ENCODE measurements at places on chromosomes 7 and 10.

GRCh38 chr7:141272417-141272816 lies 198.6 kb downstream of the TMEM178B start:
- no peak for DNase-seq

DNA sequence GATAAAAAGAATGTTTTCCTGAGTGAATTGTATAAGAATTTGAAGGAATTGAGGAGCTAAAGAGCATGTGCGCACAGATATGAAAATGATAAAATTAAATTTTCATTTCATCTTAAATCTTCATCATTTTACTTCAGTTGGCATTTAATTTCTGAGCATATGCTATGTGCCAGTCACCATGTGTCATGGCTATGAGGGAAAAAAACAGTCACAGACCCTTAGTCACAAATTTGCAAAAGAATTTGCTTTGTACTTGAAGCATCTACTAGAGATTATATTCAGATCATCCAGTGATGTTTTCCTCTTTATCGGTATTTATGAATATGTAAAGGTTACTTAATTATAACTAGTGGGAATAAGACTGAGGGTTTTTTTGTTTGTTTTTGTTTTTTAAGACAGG lies 29.8 kb downstream of the VCL start:
- DNase-seq = no peak

GRCh38 chr7:29377718-29378117 lies 183.1 kb downstream of the CHN2 start:
- no peak for DNase-seq

GRCh38 chr7:7911369-7912123 lies 57.0 kb upstream of the GLCCI1 start:
- DNase-seq = no peak

- DNase-seq = no peak
Observed at GRCh38 chr7:2687338-2687869, 598 bp upstream of the AMZ1 start.

GRCh38 chr10:28924717-28925116 lies 247.4 kb downstream of the BAMBI start:
- DNase-seq = no peak

DNA sequence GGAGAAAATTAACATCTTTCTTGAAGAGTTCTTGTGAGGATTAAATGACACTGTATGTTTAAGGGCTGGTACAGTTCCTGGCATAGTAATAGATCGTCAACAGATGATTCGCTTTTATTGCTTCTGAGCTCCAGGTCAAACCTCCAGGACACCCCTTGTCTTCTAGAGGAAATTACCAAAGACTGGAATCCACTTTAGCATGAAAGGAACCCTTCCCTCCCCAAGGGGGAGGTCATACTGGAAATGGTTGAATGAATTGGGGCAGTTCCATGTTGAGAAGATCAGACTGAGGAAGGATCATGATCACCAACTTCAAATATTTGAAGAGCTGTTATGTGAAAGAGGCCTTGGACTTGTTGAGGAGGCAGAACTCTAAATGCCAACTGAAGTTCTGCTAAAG lies 8.9 kb downstream of the NFE2L3 start:
- no peak for DNase-seq

DNA sequence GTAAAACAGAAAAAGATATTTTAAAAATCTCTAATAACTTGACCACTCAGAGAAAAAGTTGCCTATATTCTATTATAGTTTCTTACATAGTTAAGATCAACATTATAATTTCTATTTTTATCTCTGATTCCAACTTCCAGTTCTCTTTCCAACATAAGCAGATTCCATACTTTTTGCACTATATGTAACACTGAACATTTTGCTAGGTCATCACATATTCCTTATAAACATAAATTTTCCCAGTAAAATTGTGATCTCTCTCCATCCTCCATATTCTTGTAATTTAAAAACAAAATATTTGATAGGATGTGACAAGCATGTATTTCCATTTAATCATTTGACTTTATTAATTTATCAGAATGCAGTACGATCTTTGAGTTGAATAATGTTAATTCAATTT lies 170.4 kb upstream of the THSD7A start:
- no peak for DNase-seq
